Thoracic aorta (tissue), 2 donors: ENCODE measurements at places on chromosomes 4 and X. TPM values are rescaled to one million over a fixed set of nuclear protein-coding genes. Genes with fewer than 3 reads are reported as not detected.

CT83 gene
- not detected for total RNA-seq

METAP1 gene
- total RNA-seq, result 54.9 TPM

- peaks cover 22% of the 10 kb centered on the region for H3K4me1 ChIP-seq
- no peaks in the 10 kb centered on the region for H3K36me3 ChIP-seq
- no peaks in the 10 kb centered on the region for H3K27me3 ChIP-seq
- no peak overlapping the region for H3K4me3 ChIP-seq
Observed at GRCh38 chr4:41215155-41215554, 813 bp upstream of the APBB2 start.

DNA sequence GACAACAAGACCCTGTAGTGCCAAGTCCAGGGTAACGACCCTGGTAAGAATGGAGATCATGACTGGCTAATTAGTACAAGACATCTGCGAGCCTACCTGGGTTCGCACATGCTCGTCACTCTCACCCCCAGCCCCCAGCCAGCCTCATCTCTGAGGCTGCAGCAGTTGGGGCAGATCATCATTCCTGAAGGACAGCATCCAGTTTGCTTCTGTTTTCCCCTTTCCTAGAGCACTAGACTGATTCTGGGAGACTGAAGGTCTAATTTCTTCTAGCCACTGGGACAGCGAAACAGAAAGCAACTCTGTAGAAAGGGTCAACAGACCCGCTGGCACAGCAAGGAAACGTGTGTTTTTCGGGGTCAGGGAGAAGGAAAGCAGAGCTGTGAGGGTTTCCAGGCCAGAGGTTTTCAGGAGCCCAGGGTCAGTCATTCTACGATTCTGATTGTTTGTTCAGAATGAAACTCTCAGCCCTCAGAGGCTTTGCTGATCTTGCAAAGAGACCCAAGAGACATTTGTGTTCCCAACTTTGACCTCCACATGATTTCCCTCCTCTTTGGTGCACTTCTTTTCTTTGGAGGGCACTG lies 343.1 kb upstream of the NOCT start:
- no peaks in the 10 kb centered on the region for H3K36me3 ChIP-seq
- H3K4me3 ChIP-seq, result no peak overlapping the region
- DNase-seq, result no peak
- H3K27ac ChIP-seq, result no peak overlapping the region
- peaks cover 14% of the 10 kb centered on the region for H3K4me1 ChIP-seq

BEND2 gene
- not detected for total RNA-seq
